ENCODE measurements at places on chromosomes 11 and 22.

- DNase-seq = no peak
Observed at GRCh38 chr11:68551223-68551622, 90.7 kb downstream of the PPP6R3 start.

DNA sequence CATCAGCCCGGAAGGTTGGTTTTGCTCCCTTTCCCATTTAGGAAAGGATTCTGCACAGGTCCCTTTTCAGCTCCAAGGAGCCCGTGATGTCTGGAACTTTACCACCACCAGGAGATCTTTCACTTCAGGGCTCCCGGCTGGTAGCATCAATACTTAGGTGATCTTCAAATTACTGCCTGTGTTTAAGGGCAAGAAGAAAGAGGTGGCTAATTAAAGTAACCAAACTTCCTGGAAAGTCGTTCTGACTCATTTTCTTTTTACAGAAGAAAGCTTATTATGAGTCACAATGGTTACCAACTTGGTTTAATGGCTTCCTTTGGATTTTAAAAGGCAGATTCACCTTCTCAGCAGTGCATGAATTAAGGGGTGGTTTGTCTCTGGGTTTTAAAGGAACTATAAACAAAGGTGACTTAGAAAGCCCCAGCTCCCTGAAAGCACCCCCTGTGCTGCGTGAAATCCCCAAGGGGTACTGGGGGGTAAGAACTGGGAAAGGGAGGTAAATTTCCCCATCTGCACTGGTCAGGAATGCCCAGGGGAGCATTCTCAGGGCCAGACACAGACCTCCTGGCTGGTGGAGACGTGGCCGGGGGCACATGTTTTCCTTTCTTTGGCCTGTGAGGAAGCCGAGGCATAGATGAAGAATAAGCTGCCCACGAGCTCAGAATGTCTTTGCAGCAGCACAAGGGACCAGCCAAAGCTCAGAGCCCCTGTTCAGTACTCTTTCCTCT, 8.8 kb downstream of the POU2F3 start:
- no peak for DNase-seq

DNA sequence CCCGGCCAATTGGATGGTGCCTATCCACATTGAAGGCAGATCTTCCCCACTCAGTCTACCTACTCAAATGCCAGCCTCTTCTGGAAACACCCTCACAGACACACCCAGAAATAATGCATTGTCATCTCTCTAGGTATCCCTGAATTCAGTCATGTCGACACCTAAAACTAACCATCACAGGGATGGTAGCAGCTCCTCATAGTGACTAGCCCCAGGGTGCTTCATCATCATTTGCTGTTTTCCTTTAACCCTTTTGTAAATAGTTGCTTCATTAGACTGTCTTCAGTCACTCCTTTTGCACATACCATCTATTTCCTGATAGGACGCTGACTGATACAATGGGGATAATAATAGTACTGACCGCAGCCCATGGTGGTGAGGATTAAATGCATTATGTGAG, 18.8 kb upstream of the AMOTL1 start:
- no peak for DNase-seq

- no peak for DNase-seq
Observed at GRCh38 chr11:116207019-116207418, 565.8 kb downstream of the BUD13 start.

DNA sequence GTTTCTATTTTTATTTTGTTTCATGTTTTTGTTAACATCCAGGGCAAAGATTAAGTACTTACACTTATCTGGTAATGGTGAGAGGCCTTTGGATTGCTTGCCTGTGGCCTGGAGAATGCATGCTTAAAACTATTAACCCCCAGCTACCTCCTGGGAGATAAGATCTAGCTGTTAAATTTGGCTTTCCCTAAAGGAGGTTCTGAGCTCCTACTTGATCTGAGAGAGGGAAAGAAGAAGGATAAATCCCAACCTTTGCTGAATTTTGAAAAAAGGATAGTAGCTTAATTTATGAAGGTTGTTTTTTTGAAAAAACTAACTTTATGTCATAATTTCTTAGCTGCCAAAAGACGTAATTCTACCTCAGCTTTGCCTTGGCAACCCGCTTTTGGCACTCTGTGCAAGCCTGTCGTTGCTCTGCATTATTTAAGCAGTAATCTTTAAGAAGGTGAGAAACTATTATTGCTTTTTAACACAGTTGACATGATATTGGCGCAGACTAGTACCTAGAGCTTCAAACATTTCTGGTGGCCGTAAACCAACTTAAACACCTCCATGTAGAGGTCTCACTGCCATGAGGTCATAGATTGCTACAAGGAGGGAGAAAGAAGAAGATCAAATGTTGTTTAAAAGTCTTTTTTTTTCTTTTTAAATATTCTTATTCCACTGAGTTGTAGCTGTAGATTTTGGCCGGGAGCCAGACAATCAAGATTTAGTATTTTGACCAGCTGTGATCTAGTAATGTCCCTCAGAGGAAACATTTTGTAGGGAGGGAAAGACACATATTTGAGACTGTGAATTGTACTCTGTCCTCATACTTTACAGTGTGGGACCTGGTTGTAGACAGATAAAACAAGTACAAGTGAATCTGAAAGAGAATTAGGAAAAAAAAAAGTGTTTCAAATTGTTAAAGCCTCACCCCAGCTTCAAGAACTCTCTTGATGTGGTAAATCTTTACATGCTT, 74.4 kb downstream of the WNT11 start:
- no peak for DNase-seq
